GM20000 (cell line): ENCODE measurements at places on chromosomes 11 and 22.

DNA sequence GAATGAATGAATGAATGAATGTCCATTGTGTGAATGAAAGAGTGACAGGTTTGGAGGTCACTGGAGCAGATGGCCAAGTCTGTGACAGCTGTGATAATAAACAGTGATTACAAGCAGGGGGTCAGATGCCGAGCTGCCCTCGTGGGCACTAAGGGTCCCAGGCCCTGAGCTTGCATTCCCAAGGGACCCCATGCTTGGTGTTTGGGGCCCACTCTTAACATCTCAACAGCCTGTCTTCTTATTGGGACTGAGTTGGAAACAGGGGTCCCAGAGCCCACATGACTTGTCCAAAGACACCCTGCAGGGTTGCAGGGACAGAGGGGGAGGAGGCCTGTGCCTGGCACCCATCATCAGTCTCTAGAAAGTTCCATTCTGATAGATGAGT is 12.0 kb upstream of the ANO1 start:
- DNase-seq: no peak

- no peak for DNase-seq
Observed at GRCh38 chr22:17964156-17964555, 60.2 kb downstream of the MICAL3 start.

DNA sequence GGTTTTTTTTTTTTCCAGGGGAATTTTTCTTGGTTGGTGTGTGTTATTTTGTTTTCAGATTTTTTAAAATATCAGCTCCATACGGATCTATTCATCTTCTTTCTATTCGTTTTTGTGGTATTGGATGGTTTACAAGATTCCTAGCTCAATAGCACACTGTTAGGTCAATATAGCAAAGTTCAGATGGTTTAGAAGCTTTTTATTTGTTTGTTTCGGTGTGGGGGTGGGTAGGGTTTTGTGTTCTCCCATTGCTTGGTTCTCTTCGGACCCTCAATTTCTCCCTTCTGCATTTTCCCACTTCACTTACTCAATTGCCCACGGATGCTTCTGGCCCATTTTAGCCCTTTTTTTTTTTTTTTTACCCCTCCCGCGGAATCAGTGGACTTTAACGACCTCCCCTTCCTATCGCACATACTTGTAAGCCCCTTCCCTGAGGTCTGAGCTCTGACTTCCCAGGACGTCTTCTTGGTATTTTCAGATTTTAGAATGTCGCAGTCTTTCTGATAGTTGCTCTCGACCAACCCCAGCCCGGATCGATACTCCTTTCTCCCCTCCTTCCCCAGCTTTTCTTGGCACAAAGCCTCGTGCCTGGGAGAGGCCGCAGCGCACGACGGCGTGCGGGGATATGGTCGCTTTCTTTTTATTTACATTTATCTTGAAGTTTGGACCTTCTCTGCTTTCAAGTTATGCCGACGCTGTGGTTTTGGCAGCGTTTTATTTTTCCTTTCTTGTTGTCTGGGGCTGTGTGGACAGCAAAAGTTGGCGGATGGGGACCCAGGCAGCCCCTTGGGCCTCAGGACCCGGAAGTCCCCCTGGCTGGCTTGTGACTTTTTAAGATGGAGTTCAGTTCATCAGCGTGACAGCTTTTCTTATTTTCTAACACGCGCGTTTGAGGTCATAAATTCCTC is 4.4 kb upstream of the SPDYC start:
- DNase-seq: no peak

GRCh38 chr22:28829358-28830181 is 29.2 kb upstream of the XBP1 start:
- peak; percentile 80 for DNase-seq

GRCh38 chr11:11709447-11710239 is 87.8 kb upstream of the GALNT18 start:
- no peak for DNase-seq

- DNase-seq: no peak
Observed at GRCh38 chr11:122598971-122599370, 56.6 kb upstream of the UBASH3B start.

GRCh38 chr11:131303611-131304119 is 66.8 kb upstream of the NTM start:
- DNase-seq: no peak

DNA sequence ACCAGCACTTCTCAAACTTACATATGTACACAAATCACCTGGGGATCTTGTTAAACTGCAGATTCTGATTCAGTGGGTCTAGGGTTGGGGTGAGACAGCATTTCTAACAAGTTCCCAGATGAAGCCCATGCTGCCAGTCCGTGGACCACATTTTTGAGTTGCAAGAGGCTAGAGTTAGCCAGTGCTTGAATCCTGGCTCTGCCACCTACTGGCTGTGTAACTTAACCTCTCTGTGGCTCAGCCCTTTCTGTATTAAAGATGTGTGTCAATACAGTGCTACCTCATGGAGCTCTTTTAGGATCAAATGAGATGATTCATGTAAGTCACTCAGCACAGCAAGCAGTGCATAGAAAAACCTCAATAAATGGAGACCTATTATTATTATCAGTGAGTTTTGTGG is 90.2 kb upstream of the ISX start:
- DNase-seq: no peak

GRCh38 chr11:38710262-38710661 is 2112.2 kb upstream of the RAG2 start:
- no peak for DNase-seq

DNA sequence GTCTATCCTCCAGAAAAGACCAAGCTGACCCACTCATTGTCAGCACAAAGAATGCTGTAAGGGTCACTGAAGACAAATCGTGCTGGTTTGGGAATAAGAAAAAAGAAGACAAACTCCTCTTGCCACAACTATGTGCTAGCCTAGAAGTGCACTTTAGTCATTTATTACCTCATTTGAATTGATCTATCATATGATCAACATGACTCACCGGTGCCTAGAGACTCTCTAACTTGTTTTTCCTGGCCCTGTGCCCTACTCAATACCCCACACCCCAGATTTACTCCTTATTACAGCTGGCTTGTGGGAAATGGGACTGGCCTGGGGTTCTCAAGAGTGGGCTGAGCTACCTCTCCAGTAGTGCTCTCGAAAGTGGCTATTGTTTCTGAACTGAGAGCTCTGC is 35.9 kb upstream of the HORMAD2 start:
- no peak for DNase-seq
